ENCODE measurements at places on chromosomes 6 and 20.

DNA sequence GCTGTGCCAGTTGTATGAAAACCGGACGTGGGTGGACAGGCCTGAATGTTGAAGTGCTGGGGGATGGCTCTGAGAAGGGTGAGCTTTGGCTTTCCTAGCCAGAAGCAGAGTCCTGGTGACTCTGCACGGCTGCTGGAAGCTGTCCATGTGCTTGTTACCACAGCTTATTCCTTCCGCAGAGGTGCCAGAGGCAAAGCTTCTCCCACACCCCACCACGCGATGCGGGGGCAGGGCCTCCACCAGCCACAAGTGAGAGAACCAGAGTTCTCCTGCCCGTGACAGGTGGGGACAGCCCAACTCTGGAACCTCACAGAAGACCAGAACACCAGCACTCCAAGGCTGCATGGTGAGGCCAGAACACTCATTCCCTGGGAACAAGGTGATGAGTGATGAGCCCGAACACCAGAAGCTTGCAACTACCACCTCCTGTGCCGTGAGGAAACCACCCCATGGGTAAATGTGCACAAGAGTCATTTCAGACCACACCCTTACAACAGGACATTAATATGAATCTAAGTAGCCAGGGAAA lies 36.7 kb downstream of the JAG1 start:
- H3K27me3 ChIP-seq: no peaks in the 10 kb centered on the region
- H3K4me3 ChIP-seq: no peak overlapping the region
- no peak for DNase-seq
- H3K36me3 ChIP-seq: peaks cover 35% of the 10 kb centered on the region

GRCh38 chr20:3898639-3899038 lies 9.5 kb downstream of the PANK2 start:
- H3K4me1 ChIP-seq: peaks cover 38% of the 10 kb centered on the region
- no peak overlapping the region for H3K4me3 ChIP-seq
- no peak for DNase-seq
- H3K27ac ChIP-seq: peak overlapping the region; percentile 55

GRCh38 chr20:35447082-35447789 lies 8.2 kb upstream of the CEP250 start:
- peak; percentile 94 for DNase-seq
- peak overlapping the region; percentile 89 for H3K4me3 ChIP-seq
- H3K36me3 ChIP-seq: no peaks in the 10 kb centered on the region
- H3K27me3 ChIP-seq: no peaks in the 10 kb centered on the region
- peak overlapping the region; percentile 80 for H3K27ac ChIP-seq

- H3K36me3 ChIP-seq: no peaks in the 10 kb centered on the region
- H3K4me1 ChIP-seq: peaks cover 11% of the 10 kb centered on the region
Observed at GRCh38 chr6:122712093-122712447, 67.4 kb upstream of the FABP7 start.

DNA sequence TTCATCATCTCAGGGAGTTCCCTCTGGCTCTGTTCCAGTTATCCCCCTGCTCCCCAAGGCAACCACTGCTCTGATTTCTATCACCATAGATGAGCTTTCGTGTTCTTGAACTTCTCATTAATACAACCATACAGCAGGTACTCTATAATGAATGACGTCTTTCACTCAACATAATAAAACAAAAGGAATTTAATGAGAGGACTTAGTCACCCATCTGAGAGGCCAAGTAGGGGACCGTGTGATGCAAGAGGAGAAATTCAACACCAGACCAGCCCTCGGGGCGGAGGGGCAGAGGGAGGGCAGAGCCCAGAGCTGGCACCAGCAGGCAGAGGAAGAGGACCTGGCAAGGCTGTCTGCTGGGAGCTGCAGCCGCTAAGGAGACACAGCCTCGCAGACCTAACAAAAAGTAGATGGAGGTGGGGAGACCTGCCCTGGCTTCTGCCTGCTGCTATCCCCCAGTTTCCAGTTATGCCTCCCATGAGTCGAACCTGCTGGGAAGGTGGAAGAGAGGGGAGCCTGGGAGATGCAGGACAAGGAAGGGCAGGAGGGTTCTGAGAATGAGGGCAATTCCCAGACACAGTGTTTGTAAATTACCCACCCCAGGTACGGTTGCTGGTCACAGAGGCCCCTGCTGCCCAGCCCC lies 13.8 kb downstream of the CCN5 start:
- peaks cover 10% of the 10 kb centered on the region for H3K4me1 ChIP-seq
- H3K27ac ChIP-seq: no peak overlapping the region
- no peak overlapping the region for H3K4me3 ChIP-seq
- no peaks in the 10 kb centered on the region for H3K36me3 ChIP-seq
- DNase-seq: no peak

GRCh38 chr6:37006793-37007339 lies 1.4 kb downstream of the FGD2 start:
- peaks cover 2% of the 10 kb centered on the region for H3K27me3 ChIP-seq
- no peak for DNase-seq
- no peak overlapping the region for H3K4me3 ChIP-seq
